ENCODE measurements at places on chromosomes 5 and 9. TPM values are rescaled to one million over a fixed set of nuclear protein-coding genes. Genes with fewer than 3 reads are reported as not detected.

- ATAC-seq, result peak; percentile 63
Measured at GRCh38 chr9:27194401-27195091, 85.5 kb downstream of the TEK start.

PCDHGB1 gene
- 0.92 TPM for total RNA-seq

PCDHGA7 gene
- total RNA-seq, result 1.6 TPM

GRCh38 chr5:138111937-138112336 lies 27.3 kb downstream of the NME5 start:
- no peak for ATAC-seq

RNF208 gene
- total RNA-seq, result 11.2 TPM

- ATAC-seq, result peak; percentile 43
Measured at GRCh38 chr5:126852091-126852571, 75.2 kb downstream of the LMNB1 start.

GRCh38 chr9:33952066-33952465 lies 96.6 kb downstream of the UBAP2 start:
- no peak for ATAC-seq

TAF11L5 gene
- total RNA-seq, result not detected

GRCh38 chr5:67577424-67577823 lies 380.8 kb upstream of the CD180 start:
- peak; percentile 61 for ATAC-seq

GRCh38 chr9:95607507-95607906 lies 90.7 kb upstream of the PTCH1 start:
- no peak for ATAC-seq

DNA sequence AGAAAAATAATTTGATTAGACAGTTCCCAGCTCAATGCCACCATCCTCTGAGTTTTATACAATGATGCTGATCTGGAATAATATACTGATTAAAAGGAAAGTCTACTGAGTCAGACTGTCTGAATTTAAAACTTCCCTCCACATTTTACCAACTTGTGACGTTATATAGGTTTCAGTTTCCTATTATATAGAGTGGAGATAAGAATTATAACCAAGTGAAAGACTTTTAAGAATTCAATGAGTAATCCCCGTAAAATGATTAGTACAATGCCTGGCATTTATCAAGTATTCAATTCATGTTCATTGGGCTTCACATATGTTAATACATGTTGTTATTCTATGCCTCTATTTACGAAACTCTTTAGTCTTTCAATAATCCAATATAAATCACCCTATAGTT lies 166.0 kb downstream of the CDH9 start:
- no peak for ATAC-seq

DNA sequence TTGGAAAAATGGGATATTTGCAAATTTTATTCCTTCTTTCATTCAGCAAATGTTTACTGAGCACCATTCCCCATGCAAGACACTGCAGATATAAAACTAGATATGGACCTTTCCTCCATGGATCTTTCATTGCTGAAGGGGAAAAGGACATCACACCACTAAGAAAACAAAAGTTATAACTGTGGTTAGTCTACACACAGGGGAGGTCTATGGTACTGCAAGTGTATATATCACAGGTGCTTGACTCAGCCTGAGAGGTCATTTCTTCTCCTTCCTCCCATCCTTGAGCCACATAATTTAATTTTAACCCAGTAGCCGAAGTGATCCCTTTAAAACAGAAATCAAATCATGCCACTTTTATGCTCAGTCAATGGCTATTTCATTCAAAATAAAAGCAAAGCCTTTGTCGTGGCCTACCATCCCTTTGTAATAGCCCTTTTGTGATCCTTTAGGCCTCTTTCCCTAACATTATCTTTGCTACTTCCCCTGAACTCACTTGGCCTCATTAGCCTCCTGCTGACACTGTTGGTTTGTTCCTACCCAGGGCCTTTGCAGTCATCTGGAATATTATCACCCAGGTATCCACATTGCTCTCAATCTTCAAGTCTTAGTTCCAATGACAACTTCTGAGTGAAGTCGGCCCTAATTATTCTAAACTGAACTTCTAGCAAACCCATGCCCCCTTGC lies 213.2 kb downstream of the GABRB2 start:
- ATAC-seq, result no peak

DNA sequence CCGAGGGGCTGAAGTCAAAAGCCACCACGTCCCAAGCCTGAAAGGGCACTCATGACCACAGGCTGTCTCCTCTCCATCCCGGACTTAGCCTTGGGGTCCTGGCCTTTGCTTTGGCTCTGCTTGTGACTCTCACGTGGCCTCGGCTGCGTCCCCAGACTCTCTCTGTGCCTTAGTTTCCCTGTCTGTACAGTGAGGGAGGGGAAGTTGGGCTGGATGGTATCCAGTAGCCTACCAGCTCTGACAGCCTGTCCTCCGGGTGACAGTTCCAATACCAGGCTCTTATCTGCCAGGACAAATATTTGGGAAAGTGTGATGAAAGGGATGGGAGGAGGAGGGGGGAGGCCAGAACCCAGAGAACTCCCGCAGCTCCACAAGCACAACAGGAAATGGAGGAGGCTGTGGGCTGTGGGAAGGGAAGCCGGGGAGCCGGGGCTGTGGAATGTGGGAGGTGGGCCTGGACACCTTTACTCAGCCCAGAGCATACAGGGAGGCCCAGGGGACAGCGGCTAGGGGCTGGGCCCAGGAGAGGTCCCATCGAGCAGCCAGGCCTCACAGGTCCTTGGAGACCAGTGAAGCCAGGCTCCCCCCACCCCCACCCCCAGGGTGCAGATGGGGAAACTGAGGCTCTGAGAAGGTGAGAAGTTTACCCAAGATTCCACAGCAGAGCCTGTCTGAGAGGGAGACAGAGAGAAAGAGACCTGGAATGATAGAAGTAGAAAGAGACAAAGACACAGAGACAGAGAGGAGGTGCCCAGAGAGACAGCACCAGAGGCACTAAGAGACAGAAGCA lies 18.3 kb downstream of the PDGFRB start:
- ATAC-seq, result no peak

- ATAC-seq, result no peak
Measured at GRCh38 chr9:135297456-135298075, 182.0 kb upstream of the PPP1R26 start.

GRCh38 chr9:83744206-83744605 lies 36.4 kb upstream of the UBQLN1 start:
- ATAC-seq, result peak; percentile 62

DNA sequence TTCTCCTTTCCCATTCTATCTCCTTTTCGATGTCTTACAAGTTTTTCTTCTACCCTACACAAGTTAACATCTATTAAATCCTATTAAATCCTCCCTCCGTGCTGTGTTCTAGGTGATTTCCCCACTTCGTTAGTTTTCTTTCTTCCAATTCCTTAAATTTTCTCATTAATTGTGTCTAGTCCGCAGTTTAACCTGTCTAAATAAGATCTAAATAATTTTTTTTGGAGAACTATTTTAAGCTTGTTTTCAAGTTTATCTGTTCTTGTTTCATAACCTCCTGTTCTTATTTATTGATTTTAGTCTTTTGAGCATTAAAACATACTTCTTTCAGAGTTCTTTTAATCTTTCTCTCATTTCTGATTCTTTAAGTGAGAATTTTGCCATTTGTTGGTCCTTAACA lies 109.3 kb downstream of the UHRF2 start:
- ATAC-seq, result no peak

MYOT gene
- total RNA-seq, result not detected

- ATAC-seq, result no peak
Measured at GRCh38 chr9:100472788-100473275, at the start of gene TMEFF1. TSS of gene TMEFF1 (plus strand) at chr9:100473149. CDS start at chr9:100473545, 396 bp downstream.

DNA sequence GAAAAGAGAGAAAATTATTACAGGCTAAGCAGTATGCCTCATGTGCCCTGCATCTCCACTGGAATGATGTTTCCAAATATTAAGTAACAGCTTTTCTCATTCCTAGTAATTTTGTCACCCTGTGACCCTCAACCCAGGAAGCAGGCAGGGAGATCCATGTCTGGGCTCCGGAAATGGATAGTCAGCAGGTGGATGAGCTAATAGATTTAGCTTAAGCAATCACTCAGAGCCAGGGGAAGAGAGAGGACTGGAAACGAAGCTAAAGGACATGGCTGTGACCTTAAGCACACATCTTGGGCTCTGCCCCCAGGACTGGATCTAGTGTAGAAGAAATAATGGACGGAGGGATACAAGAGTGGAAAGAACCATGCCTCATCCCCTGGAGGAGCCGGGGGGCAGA lies 89.5 kb downstream of the ARSB start:
- no peak for ATAC-seq

DNA sequence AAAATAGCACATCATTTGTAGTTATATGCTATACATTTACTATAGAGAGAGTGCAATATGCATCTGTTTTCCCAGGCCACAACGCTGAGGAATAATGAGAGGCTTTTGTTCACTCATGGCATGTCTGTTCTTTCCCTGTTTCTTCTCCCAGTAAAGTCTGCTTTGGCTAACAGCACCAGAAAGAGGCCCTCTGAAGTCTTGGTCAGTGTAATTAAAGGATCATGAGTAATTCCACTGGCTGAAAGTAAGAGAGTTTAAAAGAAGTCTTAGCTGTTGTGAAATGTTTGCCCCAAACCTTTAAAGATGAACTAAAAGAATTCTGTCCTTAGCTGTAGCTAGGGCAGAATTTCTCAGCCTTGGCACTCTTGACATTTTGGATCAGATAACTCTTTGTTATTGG lies 228.8 kb downstream of the TLE4 start:
- no peak for ATAC-seq

- no peak for ATAC-seq
Measured at GRCh38 chr9:92163276-92163675, 48.1 kb upstream of the SPTLC1 start.

DNA sequence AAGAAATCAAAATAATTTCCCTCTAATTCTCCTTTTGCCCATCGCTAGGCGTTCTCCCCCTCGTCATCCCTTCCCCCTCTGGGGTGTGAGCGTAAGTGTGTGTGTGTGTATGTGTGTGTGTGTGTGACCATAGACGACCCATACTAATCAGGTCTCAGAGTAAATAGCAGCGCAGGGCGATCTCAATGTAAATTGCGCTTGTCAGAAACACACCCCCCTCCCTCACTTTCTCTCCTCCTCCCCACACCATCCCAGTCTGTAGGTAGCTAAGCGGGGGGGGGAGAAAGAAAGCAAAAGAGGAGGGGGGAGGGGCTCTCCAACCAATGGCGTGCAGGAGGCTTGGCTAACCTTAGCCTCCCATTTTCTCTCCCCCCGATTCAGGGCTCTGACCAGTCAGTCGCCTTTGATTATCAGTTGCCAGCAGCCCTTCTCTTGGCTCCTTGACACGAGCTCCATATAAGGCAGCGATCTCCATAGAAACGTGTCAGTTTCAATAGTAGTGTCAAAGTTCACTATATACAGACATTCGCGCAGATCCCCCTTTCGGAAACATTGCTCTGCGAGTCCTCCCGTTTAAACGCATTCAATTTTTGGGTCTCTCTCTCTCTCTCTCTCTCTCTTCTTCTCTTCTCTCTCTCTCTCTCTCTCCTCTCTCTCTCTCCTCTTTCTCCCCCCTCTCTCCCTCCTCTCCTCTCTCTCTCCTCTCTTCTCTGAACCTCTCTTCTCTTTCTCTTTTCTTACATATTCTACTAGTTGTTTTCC lies at the start of gene NR2F1:
NR2F1 (plus strand) TSS at position 546 of the 762 bp plus-strand sequence. CDS start 1,802 bp downstream, outside the sequence.
- peak; percentile 9 for ATAC-seq

FGFR4 gene
- total RNA-seq, result 2.7 TPM

IL3 gene
- not detected for total RNA-seq

DNA sequence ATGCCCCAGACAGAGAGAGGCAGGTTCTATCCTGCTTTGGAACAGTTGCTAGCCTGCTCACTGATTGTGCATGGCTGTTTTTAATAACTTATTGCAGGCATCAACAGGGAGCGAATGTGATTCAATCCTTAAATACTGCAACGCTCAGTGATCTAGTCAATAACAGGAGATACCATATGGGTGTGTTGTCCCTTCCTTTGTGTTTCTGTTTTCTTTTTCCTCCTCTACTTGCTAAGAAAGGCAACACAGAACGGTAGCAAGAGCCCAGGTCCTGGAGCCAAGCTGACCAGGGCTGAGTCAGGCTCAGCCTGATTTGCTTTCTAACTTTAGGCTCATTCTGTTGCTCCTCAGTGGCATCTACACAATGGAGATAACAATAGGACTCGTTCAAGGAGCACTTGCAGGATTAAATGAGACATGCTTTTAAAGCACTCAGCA lies 98.6 kb upstream of the EQTN start:
- peak; percentile 65 for ATAC-seq

PKD2L2 gene
- not detected for total RNA-seq

PCSK5 gene
- 13.6 TPM for total RNA-seq

PRDM9 gene
- not detected for total RNA-seq

PTPN3 gene
- total RNA-seq, result 11.0 TPM

PCDHGA6 gene
- 1.2 TPM for total RNA-seq

GRCh38 chr9:21836437-21837161 lies 34.2 kb downstream of the MTAP start:
- peak; percentile 87 for ATAC-seq

DNA sequence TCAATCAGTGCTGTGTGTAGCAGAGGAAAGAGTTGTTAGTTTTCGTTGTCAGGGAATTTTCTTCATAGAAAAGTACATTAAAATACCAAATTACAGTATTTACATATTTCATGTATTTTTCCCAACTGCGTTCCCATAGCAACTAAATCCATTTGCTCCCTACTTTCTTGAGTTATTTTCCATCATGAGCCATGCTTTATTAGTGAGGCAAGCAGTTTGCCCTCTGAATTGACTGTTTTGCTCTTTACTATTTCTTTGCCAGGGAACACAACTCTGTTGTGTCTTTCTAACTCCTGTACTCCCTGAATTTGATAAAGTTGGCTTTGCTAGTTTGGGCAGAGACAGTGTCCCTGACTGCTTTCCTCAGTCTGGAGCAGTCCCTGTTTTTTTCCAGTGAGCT lies 276.2 kb upstream of the SLC30A5 start:
- ATAC-seq, result no peak

SLC22A4 gene
- 0.28 TPM for total RNA-seq

NEURL1B gene
- 12.7 TPM for total RNA-seq

DNA sequence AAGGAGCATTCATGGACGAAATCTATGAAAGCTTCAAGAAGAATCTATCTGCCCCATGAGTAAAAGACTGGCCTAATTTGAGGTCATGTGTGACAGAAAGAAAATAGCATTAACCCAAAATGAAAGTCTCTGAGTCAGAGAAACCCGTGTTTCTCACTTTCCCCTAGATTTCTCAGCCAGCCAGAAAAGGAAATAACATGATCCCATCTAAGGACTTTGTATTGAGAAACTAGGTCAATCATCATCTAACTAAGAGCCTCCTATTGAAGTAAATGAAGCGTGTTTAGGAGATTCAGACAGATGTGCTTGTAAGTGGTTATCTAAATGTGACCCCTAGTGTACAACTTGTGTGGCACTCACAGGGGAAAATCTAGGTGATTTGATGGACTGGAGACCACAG lies 77.3 kb upstream of the ZNF366 start:
- ATAC-seq, result no peak

SLC6A7 gene
- not detected for total RNA-seq

DNA sequence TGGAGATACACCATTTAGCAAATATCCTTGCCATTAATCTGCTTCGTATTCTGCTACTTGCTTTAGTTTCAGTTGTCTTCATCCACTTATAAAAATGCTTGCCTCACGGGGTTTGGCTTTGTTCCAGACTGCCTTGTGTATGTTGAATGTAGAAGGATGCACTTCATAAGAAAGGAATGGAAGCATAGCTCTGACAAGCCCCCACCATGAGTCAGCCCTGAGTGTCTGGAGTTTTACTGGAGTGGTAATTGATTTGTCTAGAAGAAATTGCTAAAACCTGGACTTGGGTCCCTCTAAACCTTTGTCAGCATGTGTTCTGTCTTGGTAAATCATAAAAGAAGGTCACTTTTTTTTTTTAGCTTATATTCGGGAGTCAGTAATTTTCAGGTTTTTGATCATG lies 4.6 kb downstream of the TEX48 start:
- ATAC-seq, result peak; percentile 39

GRCh38 chr5:73295447-73295846 lies 122.5 kb downstream of the TMEM174 start:
- ATAC-seq, result peak; percentile 30

GRCh38 chr5:61941637-61942036 lies 364.4 kb upstream of the KIF2A start:
- ATAC-seq, result no peak

IFNA6 gene
- not detected for total RNA-seq

Measured in esophagus mucosa (tissue), 1 donor.